ENCODE measurements at places on chromosomes 1 and 21. TPM values are rescaled to one million over a fixed set of nuclear protein-coding genes. Genes with fewer than 3 reads are reported as not detected.

- no peak for DNase-seq
These were observed 3.7 kb upstream of the LRP8 start for GRCh38 chr1:53331446-53332185.

GRCh38 chr1:92839442-92839841 lies 7.6 kb downstream of the RPL5 start:
- no peak for DNase-seq

Gene COL16A1
- 323 TPM for total RNA-seq

DNA sequence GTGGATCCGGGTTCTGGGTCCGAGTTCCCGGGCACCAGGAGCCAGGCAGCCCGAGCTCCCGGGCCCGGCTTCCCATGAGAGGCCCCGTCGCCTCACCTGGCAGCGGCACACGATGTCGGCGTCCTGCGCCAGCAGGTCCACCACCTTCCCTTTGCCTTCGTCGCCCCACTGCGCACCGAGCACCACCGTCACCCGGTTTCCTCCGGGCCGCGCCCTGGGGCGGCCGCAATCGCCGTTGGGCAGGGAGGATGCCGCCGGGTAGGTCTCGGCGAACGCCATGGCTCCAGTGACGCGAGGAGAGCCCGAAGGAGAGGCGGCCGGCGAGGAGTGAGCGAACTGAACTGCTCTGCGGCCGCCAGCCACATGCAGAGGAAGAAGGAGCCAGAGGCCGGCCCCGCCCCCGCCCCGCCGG lies at the start of gene ADSS2:
Gene ADSS2 (minus strand): TSS at position 371 of the 412 bp plus-strand sequence. CDS start 92 bp downstream, at position 279.
- no peak for DNase-seq

DNA sequence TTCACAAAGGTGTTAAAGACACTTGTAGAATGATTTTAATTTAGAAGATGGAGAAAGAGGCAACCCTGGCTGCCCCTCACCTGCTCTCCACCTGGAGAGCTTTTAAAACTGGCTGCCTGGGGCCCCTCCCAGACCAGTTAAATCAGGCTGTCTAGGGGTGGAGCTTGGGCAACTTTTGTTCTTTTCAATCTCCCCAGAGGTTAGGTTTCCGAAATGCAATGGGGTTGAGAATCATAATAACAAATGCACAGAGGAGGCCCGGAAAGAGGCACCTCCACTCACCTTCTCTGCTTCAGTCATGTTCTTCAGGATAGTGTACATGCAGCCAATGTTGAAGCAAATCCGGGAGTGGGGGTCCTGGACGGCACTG lies 400 bp downstream of the NCF2 start:
- no peak for DNase-seq

Gene PGBD5
- 0.63 TPM for total RNA-seq

DNA sequence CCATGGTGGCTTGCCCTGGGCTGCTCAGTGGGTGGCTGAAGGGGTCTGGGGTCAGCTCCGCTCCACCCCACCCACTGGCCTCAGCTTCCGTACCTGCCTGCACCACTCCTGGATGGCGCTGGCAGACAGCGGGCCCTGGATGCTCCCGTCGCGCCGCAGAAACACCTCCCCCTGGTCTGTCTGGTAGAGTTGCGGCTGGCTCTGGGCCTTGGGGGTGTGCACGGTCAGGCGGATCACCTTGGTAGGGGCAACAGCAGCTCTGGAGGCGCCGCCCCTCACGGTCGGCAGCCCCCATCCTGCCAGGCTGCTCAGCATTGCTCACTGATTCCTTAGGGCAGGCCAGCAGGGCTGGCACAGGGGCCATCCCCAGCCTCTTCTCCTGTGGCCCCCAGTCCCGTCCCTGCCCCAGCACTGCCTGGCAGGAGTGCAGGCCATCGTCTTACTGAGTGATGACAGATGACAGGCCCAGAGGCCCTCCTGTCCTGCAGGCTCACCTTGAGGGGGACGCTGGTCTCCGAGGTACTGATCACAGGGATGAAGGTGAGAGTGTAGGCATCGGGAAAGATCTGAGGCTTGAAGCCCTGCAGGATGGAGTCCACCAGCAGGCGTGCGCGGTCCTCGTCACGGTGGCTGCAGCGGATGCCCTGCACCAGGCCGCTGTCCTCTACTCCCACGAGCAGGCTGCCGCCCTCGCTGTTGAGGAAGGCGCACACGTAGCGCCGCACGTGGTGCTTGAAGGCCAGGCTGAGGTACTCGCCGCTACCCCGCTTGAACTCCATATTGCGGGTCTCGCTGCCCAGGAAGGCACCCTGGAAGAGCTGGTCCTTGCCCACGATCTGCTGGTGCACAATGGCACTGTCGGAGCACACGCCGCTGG lies 4.1 kb downstream of the SLFNL1 start:
- DNase-seq = no peak

- no peak for DNase-seq
These were observed 19.5 kb downstream of the LACTBL1 start for GRCh38 chr1:22953057-22953739.

DNA sequence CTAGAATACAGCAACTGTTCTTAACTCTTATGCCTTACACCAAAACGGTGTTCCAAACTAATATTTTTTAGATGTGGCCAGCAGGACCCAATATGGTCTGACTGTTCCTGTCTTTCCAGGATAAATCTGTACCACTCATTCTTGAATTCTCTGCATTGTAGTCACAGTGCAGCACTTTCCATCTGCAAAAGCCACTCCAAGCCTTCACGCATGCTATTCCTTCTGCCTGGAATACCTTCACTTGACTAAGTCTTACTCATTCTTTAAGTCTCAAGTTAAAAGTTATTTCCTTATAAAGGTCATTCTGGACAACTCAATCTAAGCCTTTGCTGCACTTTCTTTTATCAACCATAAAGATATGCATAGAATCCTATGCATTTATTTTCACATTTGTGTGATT lies 1194.5 kb downstream of the PLA2G4A start:
- no peak for DNase-seq

Gene TRIM58
- total RNA-seq = 0.99 TPM

GRCh38 chr21:26962621-26963181 lies 4.2 kb downstream of the ADAMTS5 start:
- no peak for DNase-seq

DNA sequence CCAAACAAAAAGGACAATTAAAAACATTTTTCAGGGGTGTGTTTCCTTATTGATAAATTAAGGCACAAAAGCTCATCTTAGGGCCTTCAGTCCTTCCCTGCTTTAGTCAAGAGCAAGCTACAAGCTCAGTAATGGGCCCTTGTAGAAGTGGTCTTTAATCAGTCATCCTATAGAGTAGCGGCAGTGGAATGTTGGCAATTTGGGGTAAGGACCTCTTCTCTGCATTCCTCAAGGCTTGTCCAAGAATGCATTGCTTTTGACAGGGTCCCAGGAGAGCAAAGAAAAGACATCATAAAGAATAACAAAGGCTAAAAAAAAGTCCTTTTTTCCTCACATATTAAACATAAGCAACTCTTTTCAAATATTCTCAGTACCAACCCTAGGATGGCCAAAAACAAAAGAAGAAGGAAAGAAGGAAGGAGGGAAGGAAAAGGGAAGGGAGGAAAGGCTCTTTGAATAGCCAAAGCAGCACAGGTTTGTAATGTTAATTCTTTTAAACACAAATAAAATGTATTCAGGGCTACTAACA lies 27.3 kb upstream of the CAMK1G start:
- DNase-seq = no peak

Gene GLRX2
- total RNA-seq = 4.7 TPM

- no peak for DNase-seq
These were observed 3.6 kb upstream of the INAVA start for GRCh38 chr1:200890818-200891773.

Gene MAN1C1
- 21.0 TPM for total RNA-seq

DNA sequence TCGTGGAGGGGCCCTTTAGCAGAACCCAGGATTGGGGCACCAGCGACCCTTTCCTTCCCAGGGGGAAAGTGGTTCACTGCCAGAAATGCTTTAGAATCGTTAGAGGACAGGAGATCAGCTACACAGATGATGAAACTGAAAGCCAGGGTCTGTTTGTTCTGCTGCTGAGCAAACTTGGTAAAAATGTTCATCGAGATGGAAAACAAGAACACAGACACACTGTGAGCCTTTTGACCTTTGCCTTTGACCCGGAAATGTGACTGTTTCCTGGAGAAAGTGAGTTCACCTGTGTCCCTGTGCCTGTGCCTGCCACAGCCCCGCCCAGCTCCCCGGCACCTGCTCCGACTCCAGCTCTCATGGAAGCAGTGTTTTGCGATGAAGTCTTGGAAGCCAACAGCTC lies 234.3 kb downstream of the CAMTA1 start:
- no peak for DNase-seq

DNA sequence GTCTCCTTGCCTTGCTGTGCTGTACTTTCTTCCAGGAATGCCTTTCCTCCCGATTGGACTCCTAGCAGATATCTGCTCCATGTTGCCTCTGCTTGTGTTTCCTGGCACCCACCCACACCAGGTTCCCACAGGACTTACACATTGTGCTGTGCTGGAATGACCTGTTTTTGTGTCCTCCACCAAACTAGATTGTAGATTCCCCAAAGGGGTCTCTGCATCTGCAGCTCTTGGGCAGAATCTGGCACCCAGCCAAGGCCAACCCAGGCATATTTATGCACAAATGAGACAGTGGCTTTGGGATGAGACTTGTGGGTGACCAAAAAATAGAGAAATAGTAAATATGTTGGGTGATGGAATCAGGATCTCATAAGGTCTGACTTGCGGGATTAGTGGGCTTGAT lies 278.2 kb downstream of the RRAGC start:
- no peak for DNase-seq

GRCh38 chr1:22710701-22711049 lies at the start of gene EPHB2:
EPHB2 (plus strand) TSS chr1:22710839; CDS start chr1:22710983, 144 bp downstream.
- DNase-seq = no peak

Gene VASH2
- total RNA-seq = 0.14 TPM

DNA sequence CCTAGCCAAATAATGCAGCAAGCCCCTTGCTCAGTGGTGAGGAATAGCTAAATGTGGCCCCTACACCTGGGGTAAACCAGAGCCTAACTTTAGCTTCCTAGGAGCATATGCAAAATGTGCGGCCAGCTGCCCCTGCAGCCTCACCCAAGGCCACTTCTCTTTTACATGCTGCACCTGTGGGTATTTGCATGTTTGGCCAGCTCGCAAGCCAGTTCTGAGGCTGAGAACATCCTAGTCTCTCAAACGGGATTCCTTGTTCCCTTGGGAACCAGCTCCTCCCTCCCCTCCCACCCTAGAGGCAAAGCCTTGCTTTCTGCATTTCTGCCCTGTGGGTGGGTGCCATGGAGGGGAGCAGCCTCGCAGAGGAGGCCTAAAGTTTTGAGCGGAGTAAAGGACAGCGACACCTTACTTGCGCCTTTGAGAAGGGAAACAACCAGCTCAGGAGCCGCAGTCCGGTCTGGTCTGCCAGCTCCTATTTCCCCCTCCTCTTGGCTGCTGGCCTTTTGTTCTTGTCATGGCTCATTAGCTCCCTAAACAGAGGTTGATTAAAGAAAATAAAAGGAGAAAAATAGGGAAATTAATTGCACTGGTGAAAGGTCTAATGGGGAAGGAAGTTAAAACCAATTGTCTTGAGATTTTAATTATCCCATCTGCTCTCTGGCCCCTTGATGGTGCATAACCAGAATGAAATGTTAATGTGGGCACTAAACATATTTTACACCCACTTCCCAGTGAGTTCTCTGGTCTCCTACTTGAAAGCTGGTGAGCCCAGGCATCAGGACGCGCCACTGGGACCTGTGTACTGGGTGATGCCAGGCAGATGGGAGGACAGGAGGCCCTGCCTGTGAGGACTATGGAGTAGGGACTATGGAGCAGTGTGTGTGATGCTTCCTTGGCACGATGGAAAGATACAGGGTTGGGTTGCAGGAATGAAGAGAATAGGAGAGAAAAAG lies 68.7 kb downstream of the TEX35 start:
- DNase-seq = no peak

Gene PDPN
- total RNA-seq = 20.7 TPM

DNA sequence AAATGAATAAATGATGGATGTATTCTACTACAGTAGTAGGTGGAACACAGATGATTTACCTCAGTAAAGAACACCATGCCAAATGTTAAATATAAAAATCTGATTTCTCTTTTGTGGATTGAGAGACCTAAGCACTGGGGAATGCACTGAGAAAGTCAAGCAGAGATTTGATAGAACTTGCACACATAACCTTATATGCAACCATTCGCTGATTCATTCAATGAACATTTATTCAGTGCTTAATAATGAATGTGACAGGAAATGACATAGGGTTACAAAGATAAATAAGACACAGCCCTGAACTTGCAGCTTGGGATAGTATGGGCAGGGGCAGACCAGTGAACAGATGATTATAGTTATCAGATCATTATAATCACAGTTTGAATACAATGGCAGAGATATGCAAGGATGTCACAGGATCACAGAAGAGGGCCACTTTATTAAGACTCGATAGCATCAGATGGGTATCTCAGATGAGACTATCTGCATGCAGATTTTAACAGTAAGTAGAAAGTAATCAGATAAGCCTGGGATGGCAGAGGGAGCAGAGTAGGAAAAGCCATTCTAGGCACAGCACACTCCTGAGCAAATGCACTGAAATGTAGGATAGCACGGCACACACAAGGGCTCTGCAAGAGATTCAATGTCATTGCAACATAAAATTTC lies 169.4 kb downstream of the ASTN1 start:
- no peak for DNase-seq

DNA sequence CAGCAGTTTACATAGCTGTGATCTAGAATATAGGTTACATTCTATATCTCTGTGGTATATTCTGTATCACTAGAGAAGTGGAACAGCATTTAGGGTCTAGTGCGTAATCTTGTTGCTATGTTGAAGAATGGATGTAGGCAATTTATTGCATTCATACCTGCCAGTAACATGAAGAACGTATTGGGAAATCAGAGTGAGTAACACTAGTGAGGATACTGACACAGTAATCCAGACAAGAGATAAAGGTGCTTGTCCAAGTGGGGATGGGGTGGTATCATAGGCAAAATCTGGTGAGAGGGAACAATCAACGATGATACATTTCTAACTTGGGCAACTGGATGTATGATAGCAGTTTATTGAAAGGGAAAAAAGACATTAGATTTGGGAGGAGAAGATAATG lies 9.8 kb downstream of the PPP2R5A start:
- no peak for DNase-seq

GRCh38 chr21:29072873-29073221 lies 601 bp downstream of the CCT8 start:
- DNase-seq = no peak

GRCh38 chr1:151246786-151247185 lies 7.7 kb upstream of the PSMD4 start:
- no peak for DNase-seq

DNA sequence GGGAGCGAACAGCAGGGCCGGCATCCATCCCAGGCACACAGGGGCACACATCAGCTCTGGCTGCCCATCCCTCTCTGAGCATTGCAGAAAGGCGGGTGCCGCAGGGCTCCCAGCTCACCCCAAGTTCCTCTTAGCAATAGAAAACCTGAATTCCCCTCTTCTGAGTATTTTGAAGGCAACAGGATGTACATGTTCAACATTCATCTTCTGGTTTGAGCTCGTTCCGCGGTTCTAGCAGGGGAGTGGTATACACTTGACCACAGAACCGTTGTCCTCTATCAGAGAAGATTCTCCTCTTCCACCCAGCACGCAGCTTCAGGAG lies 23.6 kb downstream of the ACTA1 start:
- no peak for DNase-seq

Gene ACOT11
- total RNA-seq = 19.3 TPM

- DNase-seq = no peak
These were observed 39.1 kb upstream of the SLC19A1 start for GRCh38 chr21:45581322-45581712.

All from thoracic aorta (tissue), 2 donors.